ENCODE measurements at places on chromosomes 4 and X.

DNA sequence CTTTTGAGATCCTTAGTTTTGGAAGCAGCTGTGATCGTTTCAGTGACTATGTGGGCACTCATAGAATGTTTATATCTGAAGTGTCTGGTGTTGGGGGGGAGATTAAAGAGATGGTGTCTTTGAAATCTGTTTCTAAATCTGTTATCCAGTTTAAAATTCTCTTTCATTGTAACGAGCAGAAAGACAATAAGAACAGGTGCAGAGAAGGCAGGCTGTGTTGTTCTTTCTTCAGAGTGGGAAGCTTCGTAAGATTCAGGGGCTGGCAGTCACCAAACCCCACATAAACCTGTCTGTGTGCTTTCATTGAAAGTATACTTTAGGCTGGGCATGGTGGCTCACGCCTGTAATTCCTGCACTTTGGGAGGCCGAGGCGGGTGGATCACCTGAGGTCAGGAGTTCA is 16.3 kb upstream of the DHRSX start:
- no peak for DNase-seq

DNA sequence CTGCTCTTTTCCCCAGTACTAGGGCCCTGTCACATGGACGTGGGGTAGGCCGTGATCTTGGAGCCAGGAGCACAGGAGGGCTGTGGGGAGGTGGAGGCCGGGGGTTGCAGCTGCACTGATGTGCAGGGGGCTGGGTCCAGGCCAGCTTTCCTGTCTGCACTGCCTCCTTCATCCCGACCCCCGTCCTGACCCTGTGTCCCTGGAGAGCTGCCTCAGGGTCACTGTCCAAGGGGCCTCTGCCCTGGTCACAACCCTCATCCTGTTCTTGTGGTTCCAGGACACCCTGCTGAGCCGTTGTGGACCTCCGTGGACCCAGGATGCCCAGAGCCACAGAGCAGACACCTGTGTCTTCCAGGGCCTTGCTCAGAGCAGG is 91.7 kb upstream of the ADRA2C start:
- DNase-seq: peak; percentile 8

DNA sequence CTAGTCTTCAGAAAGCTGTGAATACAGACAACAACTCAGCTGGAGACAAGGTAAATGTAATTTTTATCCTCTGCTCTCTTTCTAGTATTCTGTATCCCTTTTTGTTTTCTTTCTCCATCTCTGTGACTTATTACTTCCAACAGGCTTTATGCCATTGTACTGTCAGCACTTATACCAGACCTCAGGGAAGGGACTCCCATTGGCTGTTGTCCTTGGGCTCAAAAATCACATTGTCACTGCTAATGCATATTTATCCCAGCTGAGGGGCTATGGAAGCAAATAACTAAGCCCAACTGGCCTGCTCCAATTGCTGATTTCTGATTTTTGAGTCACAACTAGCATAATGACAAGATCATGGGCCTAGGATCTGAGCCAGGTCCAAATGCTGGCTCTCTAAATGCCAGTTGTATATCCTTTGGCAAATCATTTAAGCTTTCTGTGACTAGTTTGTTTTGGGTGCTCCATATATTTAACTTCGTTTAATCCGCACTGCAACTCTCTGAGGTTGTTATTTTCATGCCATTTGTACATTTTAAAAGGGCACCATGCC is 395.1 kb upstream of the GNPDA2 start:
- no peak for DNase-seq

DNA sequence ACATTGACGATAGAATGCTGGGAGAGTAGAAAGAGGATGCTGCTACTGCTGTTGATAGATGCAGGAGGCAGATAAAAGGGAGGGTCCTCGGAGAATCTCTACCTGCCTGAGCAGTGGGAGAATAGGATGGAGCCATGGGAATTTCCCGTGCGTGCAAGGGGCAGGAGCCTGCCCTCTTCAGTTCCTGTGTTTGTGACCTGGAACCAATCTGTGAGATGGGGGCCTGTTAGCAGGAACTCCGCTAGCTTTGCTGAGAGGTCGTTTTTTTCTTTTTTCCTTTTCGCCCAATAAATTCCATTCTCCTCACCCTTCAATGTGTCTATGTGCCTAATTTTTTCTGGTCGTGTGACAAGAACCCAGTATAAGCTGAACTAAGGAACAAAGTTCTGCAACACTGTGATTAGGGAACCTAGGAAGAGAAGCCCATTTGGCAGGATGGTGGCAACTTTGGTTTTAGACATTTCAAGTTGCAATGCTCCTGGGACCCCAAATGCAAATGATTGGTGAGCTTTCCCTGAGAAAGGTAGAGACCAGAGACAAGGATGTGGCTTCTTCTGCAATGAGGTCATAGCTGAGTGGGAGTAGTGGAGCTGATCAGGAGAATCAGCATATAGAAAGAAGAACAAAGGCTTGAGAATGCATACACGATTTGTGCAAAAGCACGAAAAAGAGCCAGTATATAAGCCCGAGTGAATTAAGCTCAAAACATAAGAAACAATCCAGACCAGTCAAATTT is 23.9 kb downstream of the SLC39A8 start:
- DNase-seq: no peak

DNA sequence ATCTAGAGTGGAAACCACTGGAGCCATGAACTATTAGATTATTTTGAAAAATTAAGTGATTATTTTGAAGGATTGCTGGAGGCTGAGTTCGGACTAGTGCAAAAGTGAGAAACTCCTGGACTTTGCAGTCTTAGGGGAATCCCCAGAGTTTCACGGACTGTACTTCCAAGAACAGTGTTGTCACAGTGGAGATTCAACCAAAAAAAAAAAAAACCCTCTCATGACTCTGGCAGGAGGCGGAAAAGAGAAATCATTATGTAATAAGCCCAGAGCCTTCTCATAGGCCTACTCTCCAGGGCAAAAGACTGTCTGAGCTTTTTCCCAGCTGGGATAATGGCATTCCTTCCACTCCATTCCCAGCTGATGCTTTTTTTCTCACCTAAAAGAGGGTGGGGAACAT is 16.8 kb upstream of the C4orf51 start:
- no peak for DNase-seq

GRCh38 chr4:157810137-157810774 is 362.6 kb downstream of the GASK1B start:
- DNase-seq: no peak

DNA sequence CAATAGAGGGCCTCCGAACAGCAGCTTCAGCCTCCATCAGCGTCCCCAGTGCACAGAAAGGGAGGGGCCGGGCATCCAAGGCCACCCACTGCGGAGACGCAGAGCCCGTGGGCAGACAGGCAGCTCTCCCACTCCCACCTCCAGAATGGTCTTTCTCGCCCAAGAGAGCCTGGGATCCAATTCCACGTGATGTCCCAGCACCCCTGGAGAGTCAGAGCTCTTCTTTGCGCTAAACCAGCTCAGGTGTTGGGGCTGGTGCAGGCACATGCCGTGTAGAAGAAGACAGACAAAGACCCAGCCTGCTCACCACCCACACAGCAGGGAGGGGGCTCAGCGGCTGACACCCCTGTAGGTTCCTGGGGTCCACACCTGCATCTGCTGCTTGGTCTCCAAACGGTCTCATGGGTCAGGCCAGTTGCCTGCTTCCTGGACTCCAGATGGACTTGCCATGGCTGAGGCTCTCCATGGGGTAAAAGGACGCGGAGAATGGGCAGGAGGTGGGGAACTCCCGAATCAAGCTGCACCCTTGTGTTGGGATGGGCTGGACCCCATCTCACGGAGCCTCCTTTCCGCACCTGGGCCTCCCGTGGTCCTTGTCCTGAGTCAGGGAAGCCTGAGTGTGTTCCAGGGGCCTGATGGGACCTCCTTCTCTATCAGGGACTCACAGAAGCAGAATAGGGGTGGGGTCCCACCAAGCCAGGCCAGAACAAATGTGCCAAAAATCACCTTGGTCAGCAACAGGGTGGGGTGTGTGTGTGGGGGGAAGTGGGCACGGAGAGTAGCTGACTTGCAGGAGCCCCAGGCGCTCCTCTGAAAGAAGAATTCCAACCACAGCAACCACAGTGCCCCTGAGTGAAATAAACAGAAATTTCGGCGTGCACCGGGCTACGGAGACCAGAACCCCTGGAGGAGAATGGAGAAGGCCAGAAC is 11.6 kb upstream of the ASMTL start:
- DNase-seq: no peak

Data from WTC11 (cell line).